ENCODE measurements at places on chromosomes 7 and 10. TPM values are rescaled to one million over a fixed set of nuclear protein-coding genes. Genes with fewer than 3 reads are reported as not detected.

The PTF1A gene
- not detected for total RNA-seq

The DENND2A gene
- not detected for total RNA-seq

The CCM2 gene
- total RNA-seq, result 83.0 TPM

The MCMBP gene
- total RNA-seq, result 34.4 TPM

The PAX2 gene
- not detected for total RNA-seq

The SAMD9L gene
- total RNA-seq, result 17.7 TPM

The FAM180A gene
- total RNA-seq, result not detected

The CEP55 gene
- 0.27 TPM for total RNA-seq

The GRID1 gene
- total RNA-seq, result not detected

The PSD gene
- 2.9 TPM for total RNA-seq

The TMEM270 gene
- total RNA-seq, result not detected

The CFAP46 gene
- total RNA-seq, result not detected

The TYW1B gene
- 4.8 TPM for total RNA-seq

The SH2D4B gene
- 0.18 TPM for total RNA-seq

The NRCAM gene
- not detected for total RNA-seq

The BICC1 gene
- not detected for total RNA-seq

The OR2A1 gene
- not detected for total RNA-seq

The C7orf57 gene
- 0.30 TPM for total RNA-seq

The PNLIP gene
- not detected for total RNA-seq

The CALML3 gene
- not detected for total RNA-seq

The CCDC172 gene
- total RNA-seq, result not detected
